Activated naive CD8-positive, alpha-beta T cell treated with anti-CD3 and anti-CD28 coated beads for 36 hours (primary cell): ENCODE measurements at places on chromosomes 6 and 20. TPM values are rescaled to one million over a fixed set of nuclear protein-coding genes. Genes with fewer than 3 reads are reported as not detected.

Gene TBXT
- not detected for total RNA-seq

Gene ZC2HC1B
- total RNA-seq, result not detected

Gene TREM1
- not detected for total RNA-seq

Gene MUCL3
- not detected for total RNA-seq

Gene IPCEF1
- 14.2 TPM for total RNA-seq

Gene RIMS4
- 0.08 TPM for total RNA-seq

Gene HLA-DMA
- 16.9 TPM for total RNA-seq

Gene BHLHE23
- not detected for total RNA-seq

Gene RSPO4
- not detected for total RNA-seq

Gene OR2J3
- total RNA-seq, result not detected

Gene ITCH
- total RNA-seq, result 55.2 TPM

Gene SIRPD
- not detected for total RNA-seq

Gene CFAP206
- not detected for total RNA-seq

Gene ADGRG6
- 2.4 TPM for total RNA-seq

Gene TMEM74B
- total RNA-seq, result 1.9 TPM

Gene FOXS1
- total RNA-seq, result not detected

Gene TMEM217
- 3.5 TPM for total RNA-seq

Gene HDDC2
- total RNA-seq, result 131 TPM

Gene FNDC1
- total RNA-seq, result not detected

Gene TSHZ2
- 0.74 TPM for total RNA-seq

Gene LGSN
- total RNA-seq, result not detected

Gene MAK
- total RNA-seq, result 0.47 TPM

Gene FAM83C
- total RNA-seq, result not detected

Gene MOCS1
- 4.1 TPM for total RNA-seq

Gene MAS1
- not detected for total RNA-seq
